NCI-H1436 (cell line): ENCODE measurements at places on chromosomes 12 and 14.

DNA sequence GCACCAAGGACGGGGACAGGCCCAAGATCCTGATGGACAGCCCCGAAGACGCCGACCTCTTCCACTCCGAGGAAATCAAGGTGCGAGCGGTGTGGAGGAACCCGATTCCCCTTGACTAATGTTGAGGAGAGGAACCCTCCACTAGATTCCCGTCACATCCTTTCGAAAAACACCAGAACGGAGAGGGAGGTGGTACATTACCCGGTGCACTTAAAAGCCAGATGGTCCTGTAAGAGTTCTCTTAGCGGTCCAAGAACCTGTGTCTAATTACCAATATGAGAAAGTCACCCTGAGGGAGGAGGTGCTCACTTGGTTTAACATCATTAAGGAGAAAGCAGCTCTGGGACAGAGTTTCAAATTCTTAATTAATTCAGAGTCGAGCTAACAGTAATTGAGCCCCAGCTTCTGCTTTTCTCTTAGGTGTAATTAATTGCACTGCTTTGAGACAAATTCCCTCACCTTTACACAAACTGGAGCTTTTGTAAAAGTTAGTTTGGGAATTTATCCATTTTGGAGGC lies 450 bp downstream of the PRKAB1 start:
- DNase-seq, result no peak

GRCh38 chr12:4272424-4273272 lies 914 bp upstream of the CCND2 start:
- DNase-seq, result no peak

DNA sequence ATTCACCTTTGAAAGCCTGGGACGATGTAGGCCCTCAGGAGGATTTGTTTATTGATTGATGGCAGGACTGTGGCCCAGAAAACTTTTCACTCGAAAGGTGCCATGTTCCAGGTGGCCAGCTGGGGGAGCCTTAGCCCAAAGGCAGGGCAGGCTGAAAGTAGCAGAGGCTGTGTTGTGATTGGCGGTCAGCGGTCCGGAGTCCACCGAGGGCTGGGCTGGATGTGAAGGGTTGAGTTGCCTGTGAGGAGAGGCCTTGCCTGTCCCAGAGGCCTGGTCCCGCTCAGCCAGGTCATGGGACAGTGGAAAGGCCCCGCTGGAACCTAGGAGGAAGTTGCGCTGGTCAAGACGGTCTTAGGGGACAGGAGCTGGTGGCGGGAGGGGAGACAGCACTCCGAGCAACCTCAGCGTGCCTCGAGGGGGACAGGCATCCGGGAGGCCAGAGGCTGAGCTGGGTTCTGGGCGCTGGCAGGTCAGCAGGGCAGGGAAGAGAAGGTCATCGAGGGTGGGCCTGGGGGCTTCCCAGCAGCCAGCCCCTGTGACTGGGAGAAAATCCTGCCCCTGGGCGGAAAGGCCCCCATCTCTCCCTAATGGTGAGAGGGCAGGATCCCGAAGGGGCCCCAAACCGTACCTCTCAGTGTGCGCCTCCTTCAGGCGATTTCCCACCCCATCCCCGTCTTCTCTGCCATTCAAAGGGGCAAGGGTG lies 26.3 kb downstream of the CMA1 start:
- DNase-seq, result peak; percentile 19

GRCh38 chr12:89153341-89153740 lies 199.0 kb downstream of the DUSP6 start:
- no peak for DNase-seq

DNA sequence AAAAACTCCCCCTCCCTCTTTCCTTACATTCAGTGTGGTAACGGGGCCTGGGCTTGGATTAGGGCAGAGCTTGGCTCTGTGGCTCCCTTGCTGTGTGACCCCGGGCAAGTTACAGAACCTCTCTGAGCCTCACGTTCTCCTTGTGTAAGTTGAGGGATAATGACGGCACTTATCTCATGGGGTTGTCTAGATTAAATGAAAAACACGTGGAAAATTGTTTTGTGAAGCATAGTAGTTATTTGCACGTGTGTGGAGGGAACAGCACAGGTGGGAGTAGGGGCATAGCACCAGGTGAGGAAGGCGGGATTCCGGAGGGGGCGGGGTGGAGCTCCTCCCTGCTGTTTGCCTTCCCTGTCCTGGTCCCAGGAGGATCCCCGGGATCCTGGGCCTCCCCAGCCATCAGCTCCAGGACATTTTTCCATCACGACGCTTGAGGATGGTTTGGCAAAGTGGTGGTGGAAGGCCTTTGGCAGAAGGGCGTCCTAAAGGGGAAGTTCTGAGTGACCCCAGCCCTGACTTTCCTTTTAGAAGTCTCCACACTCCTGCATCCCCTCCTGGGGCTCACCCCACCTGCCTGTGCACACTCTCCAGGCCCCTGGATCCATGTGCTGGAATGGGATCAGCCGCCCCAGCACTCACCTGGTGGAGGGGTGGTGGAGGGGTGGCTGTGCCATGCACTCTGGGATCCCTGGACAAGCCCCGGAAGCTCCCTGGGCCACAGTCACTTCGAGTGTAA lies 22.7 kb downstream of the LRTM2 start:
- DNase-seq, result no peak

GRCh38 chr12:18797604-18798003 lies 59.7 kb downstream of the CAPZA3 start:
- no peak for DNase-seq

- no peak for DNase-seq
Observed at GRCh38 chr12:132825861-132826260, 2.8 kb downstream of the GOLGA3 start.

DNA sequence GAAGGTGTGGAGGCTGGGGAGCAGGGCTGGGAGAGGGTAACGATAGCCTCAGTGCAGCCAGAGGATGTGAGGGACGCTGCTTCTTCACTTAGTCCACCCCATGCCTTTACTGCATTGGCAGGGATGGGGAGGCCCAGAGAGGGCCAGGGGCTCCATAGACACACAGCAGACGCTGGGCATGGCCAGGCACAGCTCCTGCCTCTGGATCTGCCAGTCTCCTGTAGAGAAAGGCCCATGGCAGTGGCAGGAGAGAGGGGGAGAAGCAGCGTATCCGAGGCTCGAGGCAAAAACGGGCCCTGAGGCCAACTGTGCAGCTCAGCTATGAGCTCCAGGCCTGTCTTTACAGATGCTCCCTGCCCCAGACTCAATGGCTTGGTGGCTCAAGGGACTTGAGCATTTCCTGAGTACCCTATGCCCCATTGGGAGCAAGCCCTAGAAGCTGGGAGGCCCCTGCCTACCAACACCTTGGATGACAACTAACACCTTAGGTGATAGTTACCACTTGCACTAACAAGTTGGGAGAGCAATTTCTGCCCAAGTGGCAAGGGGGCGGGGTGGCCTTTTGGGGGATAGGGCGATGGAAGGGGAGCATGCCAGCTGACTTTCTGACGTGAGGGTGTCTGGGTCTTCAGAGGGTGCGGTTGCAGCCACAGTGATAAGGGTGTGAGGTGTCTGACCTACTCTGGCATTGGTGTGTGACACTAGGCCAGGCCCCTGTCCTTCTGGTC lies 5.0 kb upstream of the LBHD2 start:
- no peak for DNase-seq

GRCh38 chr14:75597149-75597548 lies 18.7 kb downstream of the FLVCR2 start:
- no peak for DNase-seq

GRCh38 chr12:120235369-120236323 lies 29.9 kb downstream of the PXN start:
- no peak for DNase-seq

GRCh38 chr12:2636741-2637340 lies 157.9 kb upstream of the FKBP4 start:
- DNase-seq, result no peak

- DNase-seq, result peak; percentile 89
Observed at GRCh38 chr14:65927931-65928356, 515.4 kb downstream of the FUT8 start.

GRCh38 chr14:50936016-50936340 lies 8.3 kb downstream of the PYGL start:
- DNase-seq, result no peak

DNA sequence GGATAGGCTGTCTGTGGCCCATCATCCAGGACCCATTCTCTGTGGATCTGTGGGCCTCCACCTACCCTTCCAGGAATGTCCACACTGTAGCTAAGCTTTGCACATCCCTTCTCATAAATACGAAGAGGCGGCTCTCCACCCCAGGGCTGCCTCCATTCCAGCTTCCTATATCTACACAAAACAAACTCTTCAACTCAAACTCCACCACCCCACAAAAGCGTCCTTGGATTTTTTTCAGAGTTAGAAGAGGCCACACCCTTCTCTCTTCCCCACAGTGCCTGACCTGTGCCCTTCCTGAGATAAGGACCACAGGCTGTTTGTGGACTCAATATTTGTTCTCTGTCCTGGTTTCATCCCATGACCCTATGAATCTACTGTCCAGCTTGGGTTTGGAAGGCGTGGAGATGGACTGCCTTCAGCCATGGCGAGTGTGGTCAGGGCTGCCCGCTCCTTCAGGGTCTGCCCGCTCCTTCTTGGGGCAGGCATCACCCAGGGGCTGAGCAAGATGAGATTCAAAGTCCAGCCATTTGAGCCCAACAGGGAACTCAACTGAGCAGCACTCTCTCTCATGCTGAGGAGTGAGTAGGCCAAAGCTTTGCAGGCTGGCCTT lies 13.0 kb upstream of the SERPINA12 start:
- DNase-seq, result no peak

GRCh38 chr14:102203382-102203781 lies 63.7 kb downstream of the WDR20 start:
- DNase-seq, result no peak

DNA sequence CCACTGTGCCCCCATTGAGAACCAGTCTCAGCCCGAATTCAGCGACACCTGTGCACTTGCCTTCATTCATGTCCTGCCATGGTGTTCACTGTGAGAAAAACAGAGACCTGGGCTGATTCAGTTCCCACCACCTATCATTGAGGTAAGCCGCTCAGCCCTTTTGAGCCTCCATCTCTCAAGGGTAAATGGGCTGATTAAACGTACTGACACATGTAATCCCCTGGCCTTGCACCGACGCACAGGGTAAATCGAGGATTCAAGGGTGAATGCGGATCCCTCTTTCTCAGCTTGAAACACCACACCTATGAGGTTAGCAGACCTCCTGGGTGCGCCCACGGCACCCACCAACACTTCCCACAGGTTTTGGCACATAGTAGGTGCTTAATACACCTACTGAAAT lies 69.7 kb downstream of the C14orf132 start:
- no peak for DNase-seq

DNA sequence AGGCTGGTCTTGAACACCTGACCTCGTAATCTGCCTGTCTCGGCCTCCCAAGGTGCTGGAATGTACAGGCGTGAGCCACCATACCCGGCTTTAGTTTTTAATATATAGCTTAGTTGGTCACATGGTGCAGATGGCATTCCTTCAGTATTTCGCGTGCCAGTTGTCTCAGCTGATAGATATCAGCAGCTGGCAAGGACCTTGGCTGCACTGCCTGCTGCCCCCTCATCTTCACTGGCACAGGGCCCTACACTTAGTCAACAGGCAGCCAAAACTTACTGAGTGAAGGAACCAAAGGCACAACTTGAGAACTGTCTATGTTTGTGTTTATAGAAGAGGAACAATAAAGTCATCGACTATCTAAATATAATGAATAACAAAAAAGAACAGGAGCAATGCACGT lies 31.0 kb downstream of the EID3 start:
- DNase-seq, result no peak

DNA sequence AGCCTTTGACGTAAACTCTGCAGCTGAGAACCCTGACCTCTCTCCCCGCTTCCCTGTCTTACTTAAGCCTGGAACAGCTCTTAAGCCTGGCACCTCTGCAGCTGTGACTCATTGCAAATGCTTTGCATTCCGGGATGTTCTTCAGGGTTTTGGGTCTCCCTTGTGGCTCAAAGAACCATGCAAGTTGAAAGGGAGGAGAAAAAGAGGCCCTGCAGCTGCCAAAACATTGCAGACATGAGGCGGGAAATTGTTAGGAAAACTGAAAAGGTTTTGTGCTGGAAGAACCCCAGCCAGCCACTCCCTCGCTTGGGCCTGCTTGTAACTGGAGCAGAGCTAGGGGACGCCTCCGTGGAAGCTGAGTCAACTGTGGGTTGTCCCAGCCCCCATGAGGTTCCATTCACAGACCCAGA lies 60.2 kb upstream of the FERMT2 start:
- DNase-seq, result no peak

DNA sequence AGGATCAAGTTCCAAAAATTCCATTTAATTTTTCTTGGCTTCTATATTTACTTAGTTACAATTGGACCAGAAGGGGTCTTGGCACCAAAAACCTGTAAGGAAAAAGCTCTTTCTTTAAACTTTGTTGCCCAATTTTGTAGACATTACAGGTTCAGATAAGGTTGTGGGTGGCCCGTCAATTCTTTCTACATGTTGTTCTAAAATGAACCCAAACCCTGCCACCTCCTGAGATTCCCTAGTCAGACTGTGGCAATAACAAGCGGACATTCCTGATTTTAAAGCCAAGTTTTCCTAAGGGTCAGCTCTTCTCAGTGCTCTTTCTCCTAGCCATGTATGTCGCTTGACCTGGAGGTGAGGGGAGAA lies 45.0 kb upstream of the GSG1 start:
- no peak for DNase-seq

DNA sequence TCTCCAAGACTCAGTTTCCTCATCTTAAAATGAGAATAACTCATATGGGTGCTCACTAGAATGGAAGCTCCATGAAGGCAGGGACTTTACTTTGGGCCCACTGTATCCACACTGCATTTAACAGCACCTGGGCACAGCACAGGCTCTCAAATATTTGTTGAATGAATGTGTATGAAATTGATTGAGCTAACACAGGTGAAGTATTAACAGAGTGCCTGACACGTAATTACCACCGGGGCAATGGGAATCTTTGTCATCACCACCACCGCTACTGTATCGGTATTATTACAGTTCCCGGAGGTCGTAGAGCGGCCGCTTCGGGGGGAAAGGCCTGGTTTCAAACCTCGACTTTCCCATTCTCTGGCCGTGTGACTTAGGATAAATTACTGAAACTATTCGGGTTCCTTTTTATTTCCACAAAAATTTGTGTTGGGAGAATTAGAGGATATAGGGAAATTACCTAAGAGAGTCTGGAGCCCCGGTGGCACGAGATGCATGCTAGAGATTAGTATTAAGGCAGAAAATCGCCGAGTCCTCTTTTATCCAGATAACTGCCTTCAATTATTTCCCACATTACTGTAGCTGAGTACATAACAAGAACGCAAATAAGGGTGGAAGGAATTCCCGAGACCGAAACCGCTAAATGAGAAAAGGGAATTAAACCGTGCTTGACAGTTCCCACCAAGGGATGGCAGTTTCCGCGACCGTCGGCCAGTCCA lies 1.0 kb upstream of the RIC8B start:
- no peak for DNase-seq

DNA sequence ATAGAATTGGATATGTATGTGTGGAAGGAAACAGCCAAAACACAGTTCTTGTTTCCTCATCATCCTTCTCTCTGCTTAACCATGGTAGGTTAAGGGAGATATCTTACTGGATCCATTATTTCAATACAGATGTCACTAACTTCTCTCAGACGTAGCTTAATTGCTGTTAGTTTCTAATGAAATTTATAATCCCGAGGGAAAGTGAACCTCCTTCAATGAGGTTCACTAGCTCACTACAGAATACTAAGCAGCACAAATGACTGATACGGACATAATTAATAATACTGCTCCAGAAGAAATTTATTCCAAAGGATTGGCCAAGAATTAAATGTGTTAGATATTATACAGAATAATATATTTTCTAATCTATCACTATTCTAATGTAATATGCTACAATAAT lies 28.6 kb upstream of the PTPRO start:
- no peak for DNase-seq

GRCh38 chr14:54125109-54125508 lies 168.5 kb upstream of the BMP4 start:
- no peak for DNase-seq

- no peak for DNase-seq
Observed at GRCh38 chr14:22797017-22797917, 18.0 kb downstream of the SLC7A7 start.
